ENCODE measurements at places on chromosomes 16 and 17.

DNA sequence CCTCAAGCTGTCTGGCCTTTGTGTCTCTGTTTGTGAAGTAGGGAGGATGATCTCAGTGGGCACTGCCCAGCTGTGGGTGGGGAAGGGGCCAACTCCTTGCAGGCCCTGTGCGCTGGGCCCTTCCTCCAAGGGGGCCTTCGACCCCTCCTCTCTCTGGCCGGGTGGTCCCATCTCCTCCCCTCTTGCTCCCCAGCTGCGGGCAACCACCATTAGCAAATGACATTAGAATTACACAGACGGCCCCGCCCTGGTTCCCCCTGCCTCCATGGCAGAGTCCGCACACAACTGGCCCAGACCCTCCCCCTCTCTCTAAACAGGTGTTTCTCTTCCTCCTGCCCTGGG, 2.5 kb upstream of the SLC6A4 start:
- no peak for DNase-seq

DNA sequence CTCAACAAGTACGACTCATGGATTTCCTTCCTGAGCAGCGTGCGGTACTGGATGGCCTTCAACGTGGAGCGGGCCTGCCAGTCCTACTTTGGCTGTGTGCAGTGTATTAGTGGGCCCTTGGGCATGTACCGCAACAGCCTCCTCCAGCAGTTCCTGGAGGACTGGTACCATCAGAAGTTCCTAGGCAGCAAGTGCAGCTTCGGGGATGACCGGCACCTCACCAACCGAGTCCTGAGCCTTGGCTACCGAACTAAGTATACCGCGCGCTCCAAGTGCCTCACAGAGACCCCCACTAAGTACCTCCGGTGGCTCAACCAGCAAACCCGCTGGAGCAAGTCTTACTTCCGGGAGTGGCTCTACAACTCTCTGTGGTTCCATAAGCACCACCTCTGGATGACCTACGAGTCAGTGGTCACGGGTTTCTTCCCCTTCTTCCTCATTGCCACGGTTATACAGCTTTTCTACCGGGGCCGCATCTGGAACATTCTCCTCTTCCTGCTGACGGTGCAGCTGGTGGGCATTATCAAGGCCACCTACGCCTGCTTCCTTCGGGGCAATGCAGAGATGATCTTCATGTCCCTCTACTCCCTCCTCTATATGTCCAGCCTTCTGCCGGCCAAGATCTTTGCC, 9.0 kb downstream of the HAS3 start:
- no peak for DNase-seq

DNA sequence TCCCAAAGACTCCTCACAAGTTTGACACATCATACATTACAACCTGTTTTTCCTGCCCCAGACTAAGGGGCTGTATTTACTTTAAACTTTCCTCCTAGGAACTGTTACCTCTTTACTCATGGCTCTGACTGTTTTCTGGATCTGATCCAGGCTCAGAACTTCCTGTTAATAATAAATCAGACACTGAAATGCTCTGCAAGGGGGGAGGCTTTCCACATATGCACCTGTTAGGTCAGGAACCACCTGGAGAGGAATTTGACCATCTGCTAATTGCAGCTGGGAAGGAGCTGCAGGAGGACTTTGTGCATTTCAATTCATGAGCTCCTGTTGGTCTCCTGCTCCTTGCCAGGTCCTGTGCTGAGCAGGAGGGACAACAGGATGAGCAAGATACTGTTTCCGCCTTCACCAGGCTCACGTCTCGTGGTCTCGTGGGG, 476.9 kb upstream of the CDH5 start:
- no peak for DNase-seq

GRCh38 chr16:83998091-83998490, 30.0 kb downstream of the NECAB2 start:
- no peak for DNase-seq

GRCh38 chr17:79353548-79353947, 257.3 kb downstream of the RBFOX3 start:
- DNase-seq, result no peak
